CD8-positive, alpha-beta memory T cell (primary cell): ENCODE measurements at places on chromosomes 1 and 21.

GRCh38 chr1:25037174-25038074 is 107.3 kb upstream of the RUNX3 start:
- DNase-seq, result peak; percentile 60

GRCh38 chr1:51421964-51422363 is 91.6 kb upstream of the TTC39A start:
- no peak for DNase-seq

DNA sequence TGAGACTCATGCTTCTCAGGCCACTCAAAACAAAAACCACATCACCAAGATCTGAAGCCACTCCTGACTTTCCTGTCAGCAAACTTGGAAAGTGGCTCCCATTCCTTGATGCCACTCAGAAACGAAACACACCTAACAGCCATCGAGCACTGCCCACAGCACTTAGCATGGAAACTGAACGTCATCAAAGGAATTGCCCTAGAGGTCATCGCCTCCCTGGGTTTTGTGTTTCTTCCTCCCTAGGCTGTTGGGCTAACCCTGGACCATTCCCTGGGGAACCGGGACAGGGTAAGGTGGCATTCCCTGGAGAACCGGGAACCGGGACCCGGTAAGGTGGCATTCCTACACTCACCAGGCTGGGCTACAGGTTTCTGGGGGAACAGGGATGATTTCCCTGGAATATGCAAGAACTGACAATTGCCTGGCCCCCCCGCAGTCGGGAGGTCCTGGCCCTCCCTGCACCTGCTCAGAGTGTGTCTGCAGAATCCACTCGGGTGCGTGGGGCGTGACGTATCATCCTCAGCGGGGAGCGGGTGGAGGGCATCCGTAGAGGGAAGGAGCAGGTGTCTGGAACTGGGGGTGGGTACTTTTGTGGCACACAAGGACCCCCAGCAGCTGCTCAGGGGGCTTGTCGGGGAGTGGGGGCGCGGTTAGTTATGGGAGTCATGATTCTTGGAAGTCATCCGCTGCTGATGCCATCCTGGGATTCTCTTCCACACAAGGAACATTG is 30.3 kb downstream of the SLC45A1 start:
- DNase-seq, result no peak

GRCh38 chr1:42334240-42335049 is 590 bp downstream of the FOXJ3 start:
- DNase-seq, result no peak

DNA sequence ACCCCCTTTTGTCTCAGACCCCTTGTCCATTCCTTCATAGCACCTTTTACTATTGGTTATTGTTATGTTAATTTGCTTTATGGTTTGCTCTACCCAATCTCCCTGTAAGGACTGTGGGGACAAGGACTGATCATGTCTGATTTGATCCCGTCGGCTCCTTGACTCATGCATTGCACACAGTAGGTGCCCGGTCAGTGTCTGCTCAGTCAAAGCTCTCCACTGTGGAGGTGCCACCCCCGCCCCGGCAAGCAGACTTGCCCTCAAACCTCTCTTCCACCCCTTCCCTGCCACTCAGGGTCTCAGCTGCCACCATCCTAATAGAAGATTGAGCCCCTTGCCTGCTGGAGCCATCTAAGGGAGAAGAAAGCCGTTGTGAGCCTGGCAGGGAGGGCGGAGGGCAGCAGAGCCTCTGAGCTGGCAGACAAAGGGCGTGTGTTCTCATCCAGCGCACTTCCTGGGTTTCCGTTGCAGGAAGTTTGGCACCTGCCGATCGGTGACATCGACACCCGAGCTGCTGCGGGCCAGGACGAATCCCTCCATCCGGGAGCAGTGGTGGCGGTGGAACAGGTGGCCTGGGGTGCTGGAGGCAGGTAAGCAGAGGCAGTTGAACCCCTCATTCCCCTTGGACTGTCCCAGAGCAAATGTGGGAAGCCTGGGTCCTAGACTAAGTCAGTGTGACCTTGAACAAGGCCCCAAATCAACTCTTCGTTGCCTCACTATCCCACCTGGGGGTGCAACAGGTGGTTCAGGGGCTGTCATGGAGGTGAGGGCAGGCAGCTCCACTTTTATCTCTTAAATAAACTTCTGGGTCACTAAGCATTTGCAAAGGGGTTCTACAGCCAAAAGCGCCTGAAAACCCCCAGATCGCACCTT is 2.2 kb upstream of the FBLIM1 start:
- no peak for DNase-seq

DNA sequence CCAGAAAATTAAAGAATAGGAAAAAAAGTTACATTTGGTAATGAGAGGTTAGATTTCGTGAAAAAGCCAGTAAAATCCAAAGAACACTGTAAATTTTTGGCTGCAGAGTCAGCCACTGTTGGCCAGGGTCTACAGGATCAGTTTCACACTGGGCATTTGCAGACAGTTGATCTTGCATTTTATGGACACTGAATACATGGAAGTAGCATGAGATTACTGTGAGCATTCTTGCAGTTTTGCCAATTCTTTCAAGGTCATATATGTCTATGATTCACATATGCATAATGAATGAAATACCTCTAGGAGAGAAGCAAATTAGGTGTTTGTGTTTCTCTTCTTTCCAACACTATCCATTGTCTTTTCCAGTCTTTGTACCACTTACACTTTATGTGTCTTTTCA is 200.8 kb upstream of the DPYD start:
- DNase-seq, result no peak

DNA sequence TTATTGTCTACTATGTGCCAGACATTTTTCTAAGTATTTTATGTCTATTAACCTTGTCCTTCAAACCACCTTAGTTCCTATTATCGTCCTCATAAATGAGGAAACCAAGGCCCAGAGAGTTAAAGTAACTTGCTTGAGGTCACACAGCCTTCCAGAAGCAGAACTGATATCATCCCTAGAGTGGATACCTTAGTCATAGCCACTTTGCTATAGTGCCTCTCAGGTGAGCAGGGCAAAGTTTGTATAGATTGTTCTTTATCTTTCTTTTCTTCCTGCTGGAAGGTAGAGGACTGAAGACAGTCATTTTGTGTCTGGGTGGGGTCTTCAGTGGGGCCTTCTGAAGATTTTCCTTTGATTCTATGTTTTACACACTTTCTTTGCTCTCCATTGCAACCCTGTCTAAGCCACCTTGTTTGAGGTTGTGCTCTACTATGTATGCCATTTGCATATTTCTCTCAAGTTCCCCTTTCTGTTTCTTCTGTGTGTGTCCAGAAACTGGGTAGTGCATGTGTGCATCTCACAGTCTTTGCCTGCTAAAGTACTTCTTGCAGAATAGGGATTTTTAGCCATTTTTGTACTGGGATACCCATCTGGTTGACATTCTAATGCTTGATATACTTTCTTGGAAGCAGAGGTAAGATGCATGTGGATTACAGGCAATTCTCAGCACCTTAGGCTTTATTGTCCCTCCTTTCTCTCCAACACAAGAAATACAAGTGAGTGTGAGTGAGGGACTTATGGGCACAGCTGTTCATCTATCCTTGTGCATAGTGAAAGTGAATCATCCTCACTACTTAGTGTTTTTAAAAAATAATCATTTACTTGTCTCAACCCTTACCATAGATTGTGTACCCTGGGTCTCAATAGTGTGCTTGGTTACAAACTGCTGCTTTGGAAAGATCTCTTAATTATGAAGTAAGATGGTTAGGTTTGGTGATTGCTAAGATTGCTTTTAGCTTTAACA is 207.6 kb upstream of the HMCN1 start:
- DNase-seq, result no peak

- no peak for DNase-seq
Measured at GRCh38 chr1:39199593-39199992, 4.9 kb upstream of the MACF1 start.

- no peak for DNase-seq
Measured at GRCh38 chr1:204203206-204203767, 7.0 kb upstream of the KISS1 start.

GRCh38 chr1:93537396-93537795 is 89.5 kb downstream of the FNBP1L start:
- no peak for DNase-seq

GRCh38 chr1:61056573-61057439 is 25.6 kb upstream of the NFIA start:
- peak; percentile 32 for DNase-seq

GRCh38 chr1:239233626-239234025 is 152.7 kb upstream of the CHRM3 start:
- DNase-seq, result no peak

DNA sequence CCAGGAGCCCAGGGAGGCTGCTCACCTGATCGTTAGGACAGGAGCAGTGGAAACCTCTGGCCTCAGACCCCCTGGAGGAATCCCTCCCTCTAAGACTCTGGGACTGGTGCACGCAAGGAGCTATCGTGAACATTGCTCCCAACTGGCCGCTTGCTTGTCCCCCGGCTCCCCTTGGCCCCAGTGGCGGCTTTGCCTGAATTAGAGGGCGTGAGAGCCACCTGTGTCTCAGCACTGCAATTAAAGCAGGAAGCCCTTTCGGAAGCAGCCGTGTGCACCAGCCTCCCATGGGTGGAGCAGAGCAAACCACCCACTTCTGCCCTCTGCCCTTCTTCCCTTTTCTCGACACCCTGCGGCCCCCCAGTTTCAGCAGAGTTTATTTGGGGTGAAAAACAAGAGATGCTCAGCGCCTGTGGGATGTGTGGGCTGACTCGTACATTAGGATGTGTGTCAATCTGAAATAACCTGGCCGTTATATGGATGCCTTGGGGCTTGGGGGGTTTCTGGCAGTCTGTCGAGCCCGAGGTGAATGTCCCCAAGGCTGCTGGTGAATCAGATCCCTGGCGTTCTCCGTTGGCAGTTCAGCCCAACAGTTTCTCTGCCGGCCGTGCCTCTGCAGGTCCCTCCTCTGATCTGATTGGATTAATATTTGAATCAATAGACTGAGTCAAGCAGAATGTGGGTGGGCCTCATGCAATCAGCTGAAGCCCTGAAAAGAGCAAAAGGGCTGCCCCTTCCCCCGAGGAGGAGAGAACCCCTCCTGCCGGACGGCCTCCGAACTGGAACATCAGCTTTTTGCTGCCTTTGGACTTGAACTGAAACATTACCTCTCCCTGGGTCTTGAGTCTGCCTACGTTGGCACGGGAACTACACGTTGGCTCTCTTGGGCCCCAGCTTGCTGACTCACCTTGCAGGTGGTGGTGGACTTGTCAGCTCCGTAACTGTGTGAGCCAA is 7.3 kb upstream of the UMODL1 start:
- DNase-seq, result peak; percentile 75
